EH (cell line): ENCODE measurements at places on chromosomes 1 and 21.
A peak's percentile ranks its signal among the peaks of the same experiment; 100 is the strongest.

DNA sequence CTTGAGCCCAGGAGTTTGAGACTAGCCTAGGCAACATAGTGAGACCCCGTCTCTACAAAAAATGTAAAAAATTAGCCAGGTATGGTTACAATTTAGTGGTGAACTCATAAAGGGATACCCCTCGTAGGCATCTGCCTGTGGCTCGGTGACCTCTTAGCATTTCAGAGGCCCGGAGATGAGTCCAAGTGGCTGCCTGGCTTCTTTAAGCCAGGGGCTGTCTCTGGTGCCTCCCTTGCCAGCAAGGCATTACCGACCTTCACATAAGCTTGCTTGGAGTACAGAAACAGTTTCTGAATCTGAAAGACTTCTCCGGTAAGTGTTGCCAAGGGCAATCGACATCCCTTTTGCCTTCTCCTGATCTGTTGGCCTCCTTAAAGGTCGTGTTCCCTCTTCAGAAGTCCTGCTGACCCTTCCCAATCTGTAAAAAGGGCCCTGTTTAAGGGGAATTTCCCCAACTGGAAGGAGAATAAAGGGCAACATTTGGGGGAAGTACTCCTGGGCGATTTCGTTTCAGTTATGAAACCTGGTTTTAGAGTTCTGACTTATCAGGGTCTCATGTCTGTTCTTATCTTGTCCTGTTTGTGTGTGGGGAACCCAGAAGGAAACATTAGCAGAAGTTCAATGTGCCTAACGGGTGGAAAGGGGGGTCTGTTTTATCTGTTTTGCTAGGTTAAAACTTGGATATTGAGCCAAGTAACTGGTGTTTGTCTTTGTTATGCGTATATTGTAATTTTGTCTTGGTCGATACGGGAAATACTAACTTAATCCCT is 32.9 kb downstream of the KIFAP3 start:
- DNase-seq, result no peak

DNA sequence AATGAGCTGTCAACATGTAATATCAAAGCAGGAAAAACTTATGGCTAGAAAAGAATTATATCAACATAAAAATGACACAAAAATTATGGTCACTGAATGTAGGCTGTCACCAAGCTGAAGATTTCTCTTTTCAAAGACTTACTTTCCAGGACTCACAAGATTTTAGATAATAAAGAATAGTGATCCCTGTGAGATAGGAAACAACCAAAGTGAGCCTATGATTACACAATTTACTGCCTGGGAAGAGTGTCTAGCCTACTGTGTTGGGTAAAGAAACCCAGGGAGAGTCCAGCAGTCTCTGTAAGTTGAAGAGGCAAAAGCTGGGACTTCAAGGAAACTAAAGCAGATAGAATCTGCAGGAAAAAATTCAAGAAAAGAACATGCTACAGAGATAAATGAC is 20.2 kb upstream of the RGS1 start:
- no peak for DNase-seq

DNA sequence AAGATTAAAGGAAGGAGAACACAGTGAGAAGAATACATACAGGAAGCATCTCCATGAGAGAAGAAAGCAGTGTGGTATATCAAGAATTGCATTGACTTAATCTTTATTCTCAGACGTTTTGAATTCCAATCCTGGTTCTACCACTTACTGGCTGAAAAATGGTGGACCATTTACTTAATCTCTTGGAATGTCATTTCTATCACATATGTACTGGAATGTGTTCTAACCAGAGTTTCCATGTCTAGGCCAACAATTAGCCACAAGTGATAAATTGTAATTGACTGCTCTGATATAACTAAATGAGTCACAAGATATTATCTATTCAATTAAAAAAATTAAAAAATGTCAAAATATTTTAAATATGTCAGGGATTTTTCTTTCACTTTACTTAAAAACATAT is 626.1 kb downstream of the PTPRC start:
- DNase-seq, result no peak

GRCh38 chr21:26374817-26375216 is 198.3 kb downstream of the CYYR1 start:
- no peak for DNase-seq

DNA sequence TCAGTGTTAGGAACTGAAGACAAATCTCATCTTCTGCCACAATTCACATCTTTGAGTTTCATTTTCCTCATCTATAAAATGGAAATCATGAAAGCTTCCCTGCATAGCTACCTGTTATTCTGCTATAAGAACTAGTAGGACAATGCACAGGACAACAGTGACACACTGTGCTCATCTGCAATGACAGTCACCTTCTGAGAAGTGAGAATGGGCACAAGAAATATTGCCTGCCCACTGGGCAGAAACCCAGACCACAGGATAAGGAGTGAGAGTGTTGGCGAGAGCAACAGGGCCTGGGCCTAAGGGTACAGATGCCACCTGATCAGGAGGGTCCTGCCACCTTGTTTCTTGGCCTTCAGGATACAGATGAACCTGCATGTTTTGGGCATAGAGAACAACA is 23.3 kb upstream of the ARTN start:
- no peak for DNase-seq

- DNase-seq, result no peak
Measured at GRCh38 chr1:1177452-1178206, 3.9 kb downstream of the TTLL10 start.

GRCh38 chr21:28811860-28812259 is 180.8 kb downstream of the LTN1 start:
- peak; percentile 55 for DNase-seq

- no peak for DNase-seq
Measured at GRCh38 chr1:32729254-32730046, 26.9 kb upstream of the SYNC start.

DNA sequence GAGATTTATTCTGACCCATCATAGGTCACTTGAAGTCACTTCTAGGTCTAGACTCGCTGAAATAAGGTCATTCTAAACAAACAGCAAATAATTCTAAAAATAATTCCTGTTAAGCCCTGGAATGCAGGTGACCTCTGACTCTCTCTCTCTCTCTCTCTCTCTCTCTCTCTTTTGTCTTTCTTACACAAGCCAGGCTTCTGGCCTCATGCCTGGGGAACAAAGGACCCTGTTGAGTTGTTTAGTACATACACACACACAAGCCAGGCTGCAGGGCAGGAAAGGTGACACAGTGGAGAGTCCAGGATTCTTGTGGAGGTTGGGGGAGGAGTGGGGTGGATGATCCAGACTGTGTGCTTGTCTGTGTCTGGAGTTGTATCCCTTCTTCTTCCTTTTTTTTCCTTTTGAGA is 4.0 kb upstream of the MEX3A start:
- peak; percentile 56 for DNase-seq

DNA sequence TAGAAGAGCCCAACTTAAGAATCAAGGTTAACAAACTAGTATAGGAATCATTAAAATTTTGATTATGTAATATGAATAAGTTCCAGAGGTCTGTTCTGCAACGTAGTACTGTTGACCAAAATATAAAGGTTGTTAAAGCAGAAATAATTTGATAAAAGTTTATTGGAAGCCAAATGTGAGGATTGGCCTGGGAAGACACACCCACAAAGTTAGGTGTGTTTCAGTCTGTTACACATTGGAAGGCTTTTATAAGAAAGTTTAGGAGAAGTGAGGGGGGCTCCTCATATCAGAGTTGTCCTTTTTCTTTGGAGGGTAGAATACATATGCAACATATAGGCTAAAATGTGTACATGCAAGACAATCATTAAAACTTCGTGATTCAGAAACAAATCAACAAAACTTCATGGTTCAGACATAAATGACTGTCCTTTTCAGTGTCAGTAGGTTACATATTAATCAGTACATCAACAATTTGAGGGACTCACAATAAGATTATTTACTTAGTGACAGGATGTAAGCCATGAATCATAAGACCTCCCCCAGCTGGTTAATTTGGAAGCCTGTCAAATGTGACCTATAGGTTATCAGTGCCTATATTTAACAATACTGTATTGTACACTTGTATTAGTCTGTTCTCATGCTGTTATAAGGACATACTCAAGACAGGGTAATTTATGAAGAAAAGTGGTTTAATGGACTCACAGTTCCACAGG is 245.0 kb upstream of the B3GALT2 start:
- DNase-seq, result peak; percentile 6

GRCh38 chr1:109564194-109564878 is 15.9 kb downstream of the GNAI3 start:
- no peak for DNase-seq

DNA sequence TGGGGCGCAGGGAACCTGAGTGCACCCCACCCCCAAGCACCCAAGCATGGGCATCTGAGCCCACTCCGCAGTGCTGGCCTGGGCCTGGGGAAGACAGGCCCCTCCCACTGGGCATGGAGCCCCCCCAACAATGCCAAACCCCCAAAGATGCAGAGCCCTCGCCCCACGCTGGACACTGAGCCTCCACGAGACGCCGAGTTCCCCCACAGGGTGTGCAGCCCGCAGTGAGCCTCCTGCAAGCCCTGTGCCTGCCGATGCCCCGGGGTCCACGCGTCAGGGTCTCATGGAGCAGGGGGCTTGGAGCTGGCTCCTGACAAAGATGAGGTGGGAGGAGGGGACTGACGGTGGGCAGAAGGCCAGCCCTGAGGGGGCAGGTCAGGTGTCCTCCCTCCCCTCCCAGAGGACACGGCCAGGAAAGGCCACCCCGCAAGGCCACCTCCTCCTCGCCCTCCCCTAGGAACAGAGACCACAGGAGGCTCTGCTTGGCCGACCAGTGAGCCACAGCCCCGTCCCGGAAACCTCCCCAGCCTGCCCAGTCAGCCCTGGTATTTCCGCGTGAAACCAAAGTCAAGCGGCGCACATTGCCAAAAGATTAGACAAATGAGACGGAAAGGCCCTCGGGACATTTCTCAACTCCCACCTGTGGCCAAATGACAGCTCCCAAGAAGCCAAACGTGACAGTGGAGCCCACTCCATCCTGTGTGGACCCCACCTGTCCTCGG is 33.4 kb downstream of the MEGF6 start:
- DNase-seq, result peak; percentile 6

DNA sequence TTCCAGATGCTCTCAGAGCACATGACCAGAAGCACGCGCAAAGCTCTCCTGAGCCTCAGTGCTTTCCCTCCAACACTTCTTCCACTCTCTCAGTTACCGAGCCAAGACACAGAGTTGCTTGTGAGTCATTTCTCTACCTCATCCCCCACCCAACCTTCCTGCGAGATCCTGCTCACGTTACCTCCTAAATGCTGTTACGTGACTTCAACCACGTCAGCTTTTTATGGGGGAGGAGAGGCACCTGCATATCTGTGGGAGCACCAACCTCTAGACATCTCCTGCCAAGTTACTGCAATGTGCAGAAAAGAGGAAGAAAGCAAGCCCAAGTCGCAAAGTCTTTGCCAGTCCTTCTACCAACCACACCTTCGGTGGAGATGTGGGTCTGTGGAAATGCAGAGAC is 27.2 kb upstream of the ERG start:
- no peak for DNase-seq

GRCh38 chr1:214912127-214912526 is 170.4 kb upstream of the KCNK2 start:
- no peak for DNase-seq

DNA sequence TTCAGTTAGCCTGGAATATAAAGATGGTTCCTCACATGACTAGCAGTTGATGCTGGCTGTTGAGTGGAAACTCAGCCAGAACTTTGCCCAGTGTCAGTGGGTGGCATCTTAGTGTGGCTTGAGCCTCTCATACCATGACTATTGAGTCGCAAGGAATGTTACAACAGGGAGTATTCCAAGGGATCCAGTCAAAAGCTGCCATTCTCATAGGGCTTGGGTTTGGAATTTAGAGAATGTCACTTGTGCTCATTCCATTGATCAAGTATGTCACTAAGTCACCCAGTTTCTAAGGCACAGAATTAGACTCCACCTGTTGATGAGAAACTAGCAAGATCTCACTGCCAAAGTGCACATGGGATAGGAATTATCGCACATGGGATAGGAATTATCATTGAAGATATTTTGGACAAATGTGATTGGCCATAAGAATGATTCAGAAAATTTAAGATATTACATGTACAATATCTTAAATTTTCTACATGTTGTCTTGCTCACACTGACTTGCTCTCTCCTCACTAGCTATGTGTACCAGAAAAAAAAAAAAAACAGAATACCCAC is 1290.7 kb upstream of the ADGRL2 start:
- DNase-seq, result no peak

- peak; percentile 55 for DNase-seq
Measured at GRCh38 chr1:185213091-185213490, 56.1 kb downstream of the SWT1 start.

DNA sequence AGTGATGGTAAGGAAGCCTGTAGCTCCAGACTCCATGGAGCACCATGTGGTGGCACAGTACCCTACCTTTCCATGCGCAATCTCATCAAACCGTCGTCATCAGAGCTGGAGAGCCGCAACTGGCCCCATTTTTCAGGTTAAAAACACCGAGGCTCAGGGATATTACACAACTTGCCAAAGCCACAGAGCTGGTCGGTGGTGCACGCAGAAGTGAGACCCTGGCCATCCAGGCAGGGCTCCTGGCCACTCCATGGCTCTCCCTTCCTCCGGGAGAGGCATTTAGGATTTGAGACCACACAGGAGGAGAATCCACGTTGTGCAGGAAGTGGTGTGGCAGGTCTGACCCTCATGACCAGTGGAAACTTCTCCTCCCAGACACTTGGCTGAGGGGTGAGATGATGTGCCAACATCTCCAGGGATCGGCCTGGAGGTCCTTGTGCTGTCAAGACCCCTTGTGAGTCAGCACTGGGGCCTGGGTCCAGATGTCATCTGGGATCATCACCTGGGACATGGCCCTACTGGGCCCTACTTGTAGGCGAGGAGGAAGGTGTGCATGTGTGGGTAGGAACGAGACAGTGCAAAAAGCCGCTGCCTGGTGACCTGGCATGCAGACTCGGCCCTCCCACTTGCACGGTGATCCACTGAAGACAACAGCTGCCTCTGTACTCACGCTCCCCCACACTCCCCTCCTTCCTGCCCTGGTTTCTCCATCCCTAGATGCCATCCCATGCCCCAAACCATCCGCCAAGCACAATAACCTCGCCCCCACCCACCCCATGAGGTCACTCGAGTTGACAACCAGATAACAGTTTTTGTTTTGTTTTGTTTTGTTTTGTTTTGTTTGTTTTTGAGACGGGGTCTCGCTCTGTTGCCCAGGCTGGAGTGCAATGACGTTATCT is 10.4 kb downstream of the TFF3 start:
- no peak for DNase-seq

- no peak for DNase-seq
Measured at GRCh38 chr1:185906186-185906585, 172.0 kb downstream of the HMCN1 start.

GRCh38 chr1:197615693-197616011 is 159.6 kb downstream of the DENND1B start:
- no peak for DNase-seq

DNA sequence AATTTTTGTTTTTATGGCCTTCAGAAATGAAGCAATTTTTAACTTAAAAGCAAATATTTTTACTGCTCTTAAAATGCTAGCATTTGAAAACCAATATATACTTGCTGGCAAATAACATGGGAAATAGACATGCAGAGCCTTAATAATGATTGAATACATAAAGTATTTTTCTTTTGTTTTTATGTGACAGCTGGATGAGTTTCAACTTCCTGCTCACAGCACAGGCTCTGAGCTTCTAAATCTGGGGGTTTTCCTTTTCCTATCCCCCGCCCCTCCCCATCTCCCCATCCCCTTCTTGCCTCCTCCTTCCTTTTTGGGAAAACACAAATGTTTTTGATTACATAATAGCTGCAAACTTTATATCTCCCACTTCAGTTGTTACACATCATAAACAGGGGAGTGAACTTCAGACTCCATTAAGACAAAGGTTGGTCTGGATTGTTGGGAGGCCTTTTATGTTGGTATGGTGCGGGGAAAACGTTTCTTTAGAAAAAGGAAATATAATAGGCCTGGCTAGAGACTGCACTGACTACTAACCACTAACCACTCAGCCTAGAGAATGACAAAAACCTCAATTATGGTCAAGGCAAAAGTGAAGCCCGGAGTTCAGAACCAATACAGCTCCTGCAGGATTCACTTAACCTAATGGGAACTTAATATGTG is 116.1 kb upstream of the GORAB start:
- DNase-seq, result peak; percentile 64
